Neural progenitor cell (in vitro differentiated cells): ENCODE measurements at places on chromosomes 13 and 19. TPM values are rescaled to one million over a fixed set of nuclear protein-coding genes. Genes with fewer than 3 reads are reported as not detected.

DNA sequence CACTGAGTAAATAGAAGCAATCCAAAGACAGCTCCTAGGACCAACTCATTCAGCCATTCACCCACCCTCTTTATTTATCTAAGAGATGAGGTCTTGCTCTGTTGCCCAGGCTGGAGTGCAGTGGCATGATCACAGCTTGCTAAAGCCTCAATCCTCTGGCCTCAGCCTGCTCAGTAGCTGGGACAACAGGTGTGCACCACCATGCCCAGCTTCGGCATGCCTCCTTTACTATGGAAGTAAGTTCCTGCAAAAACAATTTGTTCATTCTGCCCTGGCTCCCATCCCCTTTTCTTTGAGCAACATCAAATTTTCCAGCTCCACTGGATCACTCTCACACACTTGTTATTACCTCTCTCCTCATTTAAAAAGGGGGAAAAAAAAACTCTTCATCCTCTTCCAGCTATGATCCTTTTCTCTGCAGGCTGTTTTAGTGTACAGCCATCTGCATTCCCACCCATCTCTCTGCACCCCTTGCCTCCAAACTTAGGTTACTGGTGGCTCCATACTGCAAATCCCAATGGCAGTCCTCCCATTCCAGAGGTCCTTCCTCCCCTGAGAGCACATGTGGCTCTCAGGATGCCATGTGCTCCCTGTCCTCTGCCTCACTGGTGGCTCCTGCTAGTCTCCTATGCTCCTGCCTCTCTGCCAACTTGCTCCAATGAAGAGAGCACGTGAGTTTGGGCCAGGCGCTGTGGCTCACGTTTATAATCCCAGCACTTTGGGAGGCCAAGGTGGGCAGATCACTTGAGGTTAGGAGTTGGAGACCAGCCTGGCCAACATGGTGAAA, 2.2 kb downstream of the ELOF1 start:
- H3K36me3 ChIP-seq: no peaks in the 10 kb centered on the region
- no peaks in the 10 kb centered on the region for H3K27me3 ChIP-seq
- DNase-seq: no peak

DNA sequence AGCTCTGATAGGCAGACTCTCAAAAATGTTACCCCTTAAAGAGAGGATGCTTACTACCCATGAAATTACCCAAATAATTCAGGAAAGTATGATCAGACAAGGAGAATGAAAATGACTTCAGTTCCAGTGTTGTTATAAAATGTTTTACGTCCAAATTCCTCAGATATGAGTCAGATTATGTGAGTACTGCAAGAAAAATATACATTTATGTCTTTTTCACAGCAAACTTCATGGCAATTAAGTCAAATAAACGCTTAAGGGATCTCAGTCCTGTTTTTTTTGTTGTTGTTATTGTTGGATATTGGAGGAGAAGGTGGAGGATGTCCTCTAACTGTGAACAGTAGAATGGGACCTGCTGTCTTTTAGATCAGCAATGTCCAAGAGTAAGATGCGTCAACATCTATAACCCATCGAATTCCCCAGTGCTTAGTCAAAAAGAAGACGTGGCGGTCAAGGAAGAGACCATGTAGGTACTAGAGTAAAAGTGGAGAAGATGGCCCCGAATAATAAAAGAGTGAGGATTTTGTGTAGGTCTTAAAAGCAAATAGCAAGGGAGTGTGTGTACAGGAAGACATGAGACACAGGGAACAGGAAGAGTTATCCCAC, 215.4 kb upstream of the IRS2 start:
- H3K4me1 ChIP-seq: peaks cover 8% of the 10 kb centered on the region
- H3K27ac ChIP-seq: no peak overlapping the region
- no peak for DNase-seq
- H3K27me3 ChIP-seq: no peaks in the 10 kb centered on the region
- H3K36me3 ChIP-seq: no peaks in the 10 kb centered on the region
- H3K4me3 ChIP-seq: no peak overlapping the region

GRCh38 chr13:59416561-59416960, 747.2 kb downstream of the DIAPH3 start:
- DNase-seq: peak; percentile 10
- no peak overlapping the region for H3K27ac ChIP-seq
- peaks cover 18% of the 10 kb centered on the region for H3K4me1 ChIP-seq
- no peaks in the 10 kb centered on the region for H3K27me3 ChIP-seq

GRCh38 chr13:35388441-35389355, 87.8 kb downstream of the MAB21L1 start:
- H3K36me3 ChIP-seq: no peaks in the 10 kb centered on the region
- no peaks in the 10 kb centered on the region for H3K27me3 ChIP-seq
- H3K27ac ChIP-seq: peak overlapping the region; percentile 5
- peaks cover 8% of the 10 kb centered on the region for H3K4me1 ChIP-seq
- DNase-seq: no peak

- no peak overlapping the region for H3K4me3 ChIP-seq
- no peak overlapping the region for H3K27ac ChIP-seq
- no peaks in the 10 kb centered on the region for H3K27me3 ChIP-seq
- no peak for DNase-seq
- H3K36me3 ChIP-seq: no peaks in the 10 kb centered on the region
- H3K4me1 ChIP-seq: no peaks in the 10 kb centered on the region
Measured at GRCh38 chr19:28715157-28715556, 497.8 kb downstream of the UQCRFS1 start.

DNA sequence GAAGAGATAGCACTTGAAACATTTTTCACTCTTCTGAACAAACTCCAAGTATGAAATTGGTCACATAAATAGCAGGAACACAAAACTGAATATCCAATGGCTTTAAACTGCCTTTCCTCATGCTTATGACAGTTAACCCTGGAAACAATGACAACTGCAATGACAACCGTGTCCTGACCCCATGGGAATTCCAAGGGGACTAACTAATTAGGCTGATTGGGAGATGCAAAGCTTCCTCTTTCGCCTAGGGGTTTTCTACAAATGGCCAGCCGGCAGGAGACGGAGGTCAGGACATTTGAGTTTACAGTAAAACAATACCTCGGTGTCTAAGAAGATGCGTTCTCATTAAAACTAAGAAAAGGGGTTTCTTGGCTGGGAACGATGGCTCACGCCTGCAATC, 53.0 kb upstream of the URAD start:
- H3K4me3 ChIP-seq: no peak overlapping the region
- H3K4me1 ChIP-seq: peaks cover 10% of the 10 kb centered on the region
- H3K27me3 ChIP-seq: no peaks in the 10 kb centered on the region
- H3K27ac ChIP-seq: no peak overlapping the region
- peak; percentile 28 for DNase-seq

DNA sequence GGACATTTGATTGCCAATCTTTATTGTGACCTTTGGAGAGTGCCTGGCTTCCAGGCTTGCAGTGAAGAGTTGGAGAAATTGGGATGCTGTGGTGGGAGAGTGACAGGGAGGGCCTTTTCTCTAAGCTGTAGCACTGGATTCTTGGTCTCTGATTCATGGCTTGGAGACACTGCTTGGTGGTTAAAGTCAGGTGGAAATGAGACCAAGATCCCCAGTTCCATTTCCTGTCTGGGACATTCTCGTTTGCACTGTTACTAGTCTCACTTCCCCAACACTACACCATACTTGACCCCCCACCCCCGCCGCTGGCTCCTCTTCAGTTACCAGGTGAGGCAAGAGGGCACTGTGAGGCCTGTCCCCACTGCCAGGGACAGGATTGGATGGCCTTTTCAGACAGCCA, 2.9 kb downstream of the SUPT5H start:
- H3K36me3 ChIP-seq: no peaks in the 10 kb centered on the region
- peaks cover 5% of the 10 kb centered on the region for H3K4me1 ChIP-seq
- H3K27me3 ChIP-seq: no peaks in the 10 kb centered on the region

GRCh38 chr19:15304140-15304705, 28.1 kb downstream of the BRD4 start:
- no peak for DNase-seq
- no peaks in the 10 kb centered on the region for H3K36me3 ChIP-seq
- H3K27me3 ChIP-seq: no peaks in the 10 kb centered on the region
- peak overlapping the region; percentile 33 for H3K27ac ChIP-seq

GRCh38 chr19:49546825-49547565, 19.2 kb downstream of the RCN3 start:
- peaks cover 3% of the 10 kb centered on the region for H3K4me1 ChIP-seq
- no peak overlapping the region for H3K4me3 ChIP-seq
- H3K27me3 ChIP-seq: no peaks in the 10 kb centered on the region
- H3K36me3 ChIP-seq: no peaks in the 10 kb centered on the region
- DNase-seq: peak; percentile 95

- no peaks in the 10 kb centered on the region for H3K36me3 ChIP-seq
- no peak overlapping the region for H3K27ac ChIP-seq
- no peaks in the 10 kb centered on the region for H3K27me3 ChIP-seq
Measured at GRCh38 chr19:43592800-43593350, 3.1 kb downstream of the IRGQ start.

DNA sequence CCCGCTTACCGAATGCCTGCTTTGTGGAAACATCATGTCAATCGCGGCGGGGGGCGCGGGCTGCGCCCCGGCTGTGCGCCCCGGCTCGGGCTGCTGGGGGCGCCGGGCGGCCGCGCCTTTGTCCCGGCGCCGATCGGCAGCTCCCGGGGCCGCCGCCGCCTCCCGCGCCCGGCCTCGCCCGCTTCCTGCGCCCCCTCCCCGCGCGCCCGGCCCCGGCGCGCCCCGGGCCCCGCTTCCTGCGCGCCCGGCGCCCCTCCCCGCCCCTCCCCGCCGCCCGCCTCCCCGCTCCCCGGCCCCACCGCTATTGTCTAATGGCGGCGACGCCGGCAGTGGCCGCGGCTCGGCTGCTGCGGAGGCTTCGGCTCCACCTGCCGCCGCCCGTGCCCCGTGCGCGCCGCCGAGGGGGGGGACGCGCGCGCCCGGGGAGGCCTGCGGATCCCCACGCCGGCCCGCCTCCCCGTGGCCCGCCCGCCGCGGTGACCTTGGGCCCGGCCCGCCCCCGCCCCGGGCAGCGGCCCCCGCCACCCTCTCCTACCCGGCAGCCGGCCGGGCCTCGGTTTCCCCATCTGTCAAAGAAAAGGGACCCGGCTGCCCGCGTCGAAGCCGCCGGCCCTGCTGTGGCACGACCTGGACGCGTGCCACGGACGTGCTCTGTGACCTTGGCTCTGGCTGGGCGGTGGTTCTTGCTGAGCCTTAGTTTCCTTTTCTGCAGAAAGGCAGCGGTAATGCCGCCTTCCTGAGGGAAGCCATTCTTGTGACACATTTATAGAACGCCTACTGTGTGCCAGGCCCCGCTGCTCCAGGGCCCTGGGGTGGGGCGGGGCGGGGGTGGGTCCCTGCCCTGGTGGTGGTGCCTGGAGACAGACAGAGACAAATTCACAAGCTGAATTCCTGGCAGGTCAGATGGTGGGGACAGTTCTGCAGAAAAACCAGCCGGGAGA, at the start of gene TLE5:
Gene TLE5 (minus strand): TSS at position 331 of the 941 bp plus-strand sequence. CDS start 295 bp downstream, at position 36.
- DNase-seq: peak; percentile 80
- no peak within 1 kb of the TSS for H3K27ac ChIP-seq
- H3K4me3 ChIP-seq: peak within 1 kb of the TSS; percentile 96
- peaks cover 8% of the 10 kb centered on the region for H3K4me1 ChIP-seq
- peaks cover 5% of the 10 kb centered on the region for H3K36me3 ChIP-seq
- H3K27me3 ChIP-seq: peaks cover 11% of the 10 kb centered on the region

DNA sequence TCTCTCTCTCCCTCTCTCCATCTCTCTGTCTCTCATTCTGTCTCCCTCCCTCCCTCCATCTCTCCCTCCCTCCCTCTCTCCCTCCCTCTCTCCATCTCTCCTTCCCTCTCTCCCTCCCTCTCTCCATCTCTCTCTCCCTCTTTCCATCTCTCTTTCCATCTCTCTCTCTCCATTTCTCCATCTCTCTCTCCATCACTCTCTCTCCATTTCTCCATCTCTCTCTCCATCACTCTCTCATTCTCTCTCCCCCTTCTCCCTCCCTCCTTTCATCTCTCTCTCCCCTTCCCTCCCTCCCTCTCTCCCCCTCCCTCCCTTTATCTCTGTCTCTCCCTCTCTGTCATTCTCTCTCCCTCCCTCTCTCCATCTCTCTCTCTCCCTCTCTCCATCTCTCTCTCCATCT, 55.7 kb upstream of the NFIC start:
- H3K27ac ChIP-seq: no peak overlapping the region
- no peaks in the 10 kb centered on the region for H3K4me1 ChIP-seq
- H3K27me3 ChIP-seq: peaks cover 52% of the 10 kb centered on the region
- H3K4me3 ChIP-seq: no peak overlapping the region
- no peaks in the 10 kb centered on the region for H3K36me3 ChIP-seq

GRCh38 chr13:105087945-105088344, 1447.5 kb downstream of the EFNB2 start:
- H3K4me1 ChIP-seq: no peaks in the 10 kb centered on the region
- no peak overlapping the region for H3K27ac ChIP-seq
- DNase-seq: no peak

DNA sequence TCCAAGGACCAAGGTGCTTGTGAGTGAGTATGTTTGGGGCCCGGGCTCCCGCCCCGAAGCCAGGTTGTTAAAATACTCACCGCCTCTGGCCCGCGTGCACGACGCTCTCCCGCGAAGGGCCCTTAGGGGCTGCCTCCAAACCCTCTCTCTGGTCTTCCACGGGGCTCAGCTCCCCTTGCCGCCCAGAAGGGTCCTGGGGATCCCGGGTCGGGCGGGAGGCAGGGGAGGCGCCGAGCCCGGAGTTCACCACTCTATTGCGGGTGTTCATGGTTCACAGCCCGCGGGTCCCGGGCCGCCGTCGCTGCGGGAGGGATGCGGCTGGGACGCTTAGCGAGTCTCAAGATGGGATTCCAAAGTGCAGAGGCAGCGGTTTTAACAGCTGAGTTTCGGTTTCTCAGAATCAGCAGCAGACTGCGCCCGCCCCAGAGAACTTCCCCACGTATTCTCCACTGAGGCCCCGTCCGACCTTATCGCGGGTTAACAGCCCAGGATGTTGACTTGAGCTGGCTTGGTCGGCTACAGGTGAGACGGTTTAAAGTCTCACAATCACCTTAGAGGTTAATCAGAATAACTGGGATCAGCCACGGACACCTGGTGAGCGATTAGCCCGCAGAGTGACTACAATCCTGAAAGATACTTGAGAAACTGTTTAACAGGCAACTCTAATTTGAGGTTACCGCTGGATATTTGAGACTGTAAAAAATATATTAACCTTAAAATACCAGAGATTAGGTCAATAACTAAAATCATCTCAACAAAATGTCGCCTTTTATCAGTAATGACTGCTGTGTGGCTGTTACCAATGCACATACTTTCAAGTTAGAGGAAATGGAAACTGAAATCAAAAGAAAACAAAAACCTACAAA, at the start of gene EPSTI1:
Gene EPSTI1 (minus strand): TSS at position 344 of the 866 bp plus-strand sequence. CDS start 76 bp downstream, at position 268.
- H3K36me3 ChIP-seq: no peaks in the 10 kb centered on the region
- peak within 1 kb of the TSS; percentile 39 for H3K4me3 ChIP-seq
- H3K27ac ChIP-seq: no peak within 1 kb of the TSS

Gene ZNF541
- not detected in 2 replicates for total RNA-seq

Gene ANGPTL8
- not detected in 2 replicates for total RNA-seq

Gene PBX4
- 3.2 and 4.8 TPM in 2 replicates for total RNA-seq

Gene NLRP4
- not detected in 2 replicates for total RNA-seq

Gene INSR
- 20.8 and 23.0 TPM in 2 replicates for total RNA-seq
